Stimulated activated CD4-positive, alpha-beta T cell treated with anti-CD3 and anti-CD28 coated beads, TNF-alpha, amount 100 ng/mL, for 1 hour (primary cell): ENCODE measurements at places on chromosomes 1 and 21.

- no peak for DNase-seq
These were observed 34.2 kb downstream of the OR6Y1 start for GRCh38 chr1:158520021-158520420.

DNA sequence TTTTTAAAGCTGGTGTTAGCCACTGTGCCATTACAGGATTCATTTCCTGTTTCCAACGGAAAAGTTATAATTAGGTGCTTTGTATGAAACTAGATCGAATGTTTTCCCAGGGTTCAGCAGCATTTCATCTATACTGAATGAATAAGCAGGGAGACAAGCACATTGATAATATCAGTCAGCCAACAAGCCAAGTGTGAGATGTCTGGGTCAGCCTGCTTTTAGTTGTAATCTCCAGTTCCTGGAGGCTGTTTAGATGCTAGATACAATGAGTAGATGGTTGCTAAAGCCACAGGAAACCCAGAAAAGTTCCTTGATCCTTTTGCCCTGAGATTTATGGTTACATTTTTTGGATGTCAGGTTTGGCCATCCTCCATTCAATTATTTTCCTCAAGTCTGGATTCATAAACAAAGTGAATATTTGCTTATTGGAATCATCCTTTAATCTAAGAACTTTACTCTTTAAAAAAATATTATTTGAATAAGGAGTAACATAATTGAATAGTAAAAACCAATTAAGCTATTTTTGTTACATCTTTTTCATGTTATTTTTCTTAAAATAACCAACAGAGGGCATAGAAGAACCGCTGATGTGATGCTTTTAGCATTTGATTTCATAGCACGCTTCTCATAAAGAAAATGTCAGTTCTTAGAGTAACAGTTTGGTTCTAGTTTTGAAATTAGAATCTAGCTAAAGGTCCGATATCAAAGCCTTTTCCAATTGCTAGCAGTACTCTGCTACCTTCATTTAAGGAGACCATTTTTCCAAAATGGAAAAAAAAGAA lies 76.6 kb downstream of the HSPA13 start:
- no peak for DNase-seq

GRCh38 chr1:231768416-231768815 lies 141.8 kb downstream of the DISC1 start:
- no peak for DNase-seq

DNA sequence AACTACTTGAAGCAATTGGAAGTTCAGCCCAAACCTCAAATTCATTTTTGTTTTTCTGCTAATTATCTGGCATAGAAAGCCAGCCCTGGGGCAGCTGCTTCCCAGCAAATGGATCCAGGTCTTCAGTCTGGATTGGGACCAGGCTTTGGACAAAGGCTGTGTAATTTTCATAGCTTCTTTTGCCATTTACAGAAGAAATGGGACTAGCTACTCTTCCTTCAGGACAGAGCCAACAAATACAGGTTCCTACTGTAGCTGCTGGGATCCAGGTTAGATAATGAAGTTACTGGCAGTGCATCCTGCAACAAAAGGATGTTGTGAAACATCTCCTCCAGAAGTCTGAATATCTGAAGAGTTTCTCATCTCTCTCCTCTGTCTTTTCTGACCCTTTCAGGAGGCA lies 171.5 kb upstream of the CAMK1G start:
- DNase-seq: no peak

GRCh38 chr1:205009670-205010069 lies 33.3 kb upstream of the CNTN2 start:
- DNase-seq: no peak

DNA sequence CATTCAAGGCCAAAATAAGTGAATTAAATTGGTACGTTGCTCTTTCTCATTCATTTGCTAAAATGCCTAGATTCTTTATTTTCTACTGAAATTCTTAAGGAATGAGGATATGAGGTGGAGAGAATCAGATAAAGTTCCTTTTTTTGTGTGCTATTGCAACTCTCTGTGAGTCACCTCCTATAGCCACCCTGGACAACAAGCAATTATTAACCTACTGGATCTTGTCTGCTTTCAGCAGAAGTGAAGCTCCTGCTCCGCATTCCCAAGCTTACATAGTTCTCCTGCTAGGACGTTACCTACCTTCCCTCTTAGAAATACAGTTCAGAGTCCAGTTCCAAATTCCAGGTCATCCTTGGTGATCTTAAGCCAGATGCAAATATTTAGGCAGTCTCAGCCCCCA lies 4.8 kb upstream of the KCNJ6 start:
- DNase-seq: no peak

GRCh38 chr1:50132347-50132894 lies 23.7 kb downstream of the ELAVL4 start:
- DNase-seq: no peak

- DNase-seq: no peak
These were observed 29.9 kb upstream of the COL6A1 start for GRCh38 chr21:45951676-45952075.

DNA sequence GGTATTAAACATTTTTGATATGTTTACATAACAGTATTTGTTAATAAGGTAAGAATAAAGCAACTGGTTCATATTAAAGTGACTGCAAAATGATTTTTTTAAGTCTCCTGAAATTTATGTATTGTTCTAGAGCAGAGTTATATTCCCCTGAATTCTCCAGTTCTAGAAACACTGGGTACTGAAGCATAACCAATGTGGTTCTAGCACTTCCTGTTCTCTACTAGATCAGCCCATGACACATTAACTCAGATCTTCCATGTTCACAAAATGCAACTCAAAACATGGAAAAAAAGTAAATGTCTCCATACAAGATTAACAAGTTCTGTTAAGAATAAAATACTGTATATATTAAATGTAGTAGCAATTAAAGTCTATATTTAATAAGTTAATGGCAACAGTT lies 3.9 kb downstream of the NEGR1 start:
- DNase-seq: no peak

GRCh38 chr21:34548781-34549376 lies 36.9 kb upstream of the KCNE1 start:
- no peak for DNase-seq

- no peak for DNase-seq
These were observed 590.8 kb upstream of the PRMT6 start for GRCh38 chr1:106465666-106466065.

GRCh38 chr1:19981507-19982312 lies 2.3 kb upstream of the PLA2G2A start:
- DNase-seq: no peak

- DNase-seq: no peak
These were observed 1094.2 kb upstream of the ADGRL2 start for GRCh38 chr1:80706526-80706925.

DNA sequence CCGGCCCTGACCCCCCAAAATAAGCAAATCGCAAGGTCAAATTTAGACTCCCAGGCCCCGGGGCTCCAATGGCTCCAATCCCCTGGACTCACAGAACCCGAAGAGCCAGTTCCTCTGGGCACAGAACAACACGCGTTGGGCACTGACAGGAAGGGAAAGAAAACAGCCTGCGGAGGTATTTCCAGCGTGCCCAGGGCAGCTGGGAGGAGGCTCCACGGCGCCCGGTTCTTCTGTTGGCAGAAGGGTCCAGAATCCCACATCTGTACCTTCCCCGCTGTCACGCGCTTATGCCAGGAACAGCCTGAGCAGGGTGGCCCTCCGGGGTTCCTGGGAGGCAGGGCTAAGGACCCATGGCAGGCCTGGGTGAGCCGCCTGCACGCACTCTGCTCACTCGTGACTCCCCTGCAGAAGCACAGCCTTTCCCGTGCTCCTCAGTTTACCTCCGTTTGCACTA lies 85.5 kb downstream of the RIPK4 start:
- DNase-seq: no peak

DNA sequence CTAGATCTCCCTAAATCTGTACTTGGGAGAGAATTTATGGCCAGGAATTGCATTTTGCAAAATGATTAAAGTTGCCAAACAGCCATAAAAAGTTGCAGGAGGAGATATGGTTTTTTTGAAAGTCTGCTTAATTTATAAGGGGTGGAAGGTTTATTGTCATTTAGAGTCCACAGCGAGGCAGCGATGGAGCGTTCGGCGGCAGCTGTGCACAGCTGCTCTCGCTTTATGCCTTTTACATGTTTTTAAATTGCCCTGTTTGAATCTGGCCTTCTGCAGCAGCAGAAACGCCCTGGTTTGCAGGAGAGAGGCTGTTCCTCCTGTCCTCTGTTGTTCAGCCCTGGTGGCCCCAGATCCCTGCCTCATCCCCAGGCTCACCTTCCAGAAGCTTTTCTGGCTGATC lies 144.9 kb upstream of the POU3F1 start:
- no peak for DNase-seq

GRCh38 chr1:6774381-6774780 lies 10.9 kb upstream of the CAMTA1 start:
- DNase-seq: no peak

DNA sequence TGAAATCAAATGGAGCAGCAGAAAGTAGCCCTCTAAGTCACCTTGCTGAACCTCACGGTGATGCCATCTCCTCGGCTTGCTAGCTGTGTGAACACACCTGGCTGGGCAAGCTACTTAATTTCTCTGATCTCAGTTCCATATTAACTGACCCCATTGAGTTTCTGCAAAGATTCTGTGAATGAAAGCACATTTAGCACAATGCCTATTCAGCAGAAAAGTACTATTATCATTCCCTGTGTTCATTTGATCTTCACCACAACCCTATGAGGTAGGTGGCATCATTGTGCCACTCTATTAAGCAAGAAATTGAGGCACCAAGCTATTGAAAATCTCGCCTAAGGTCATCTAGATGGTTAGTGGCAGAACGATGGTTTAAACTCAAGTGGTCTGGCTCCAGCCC lies 130.1 kb upstream of the HOOK1 start:
- DNase-seq: no peak

GRCh38 chr1:115767403-115767802 lies 1.1 kb downstream of the CASQ2 start:
- no peak for DNase-seq

- no peak for DNase-seq
These were observed 379.8 kb downstream of the SIPA1L2 start for GRCh38 chr1:232249861-232250777.

DNA sequence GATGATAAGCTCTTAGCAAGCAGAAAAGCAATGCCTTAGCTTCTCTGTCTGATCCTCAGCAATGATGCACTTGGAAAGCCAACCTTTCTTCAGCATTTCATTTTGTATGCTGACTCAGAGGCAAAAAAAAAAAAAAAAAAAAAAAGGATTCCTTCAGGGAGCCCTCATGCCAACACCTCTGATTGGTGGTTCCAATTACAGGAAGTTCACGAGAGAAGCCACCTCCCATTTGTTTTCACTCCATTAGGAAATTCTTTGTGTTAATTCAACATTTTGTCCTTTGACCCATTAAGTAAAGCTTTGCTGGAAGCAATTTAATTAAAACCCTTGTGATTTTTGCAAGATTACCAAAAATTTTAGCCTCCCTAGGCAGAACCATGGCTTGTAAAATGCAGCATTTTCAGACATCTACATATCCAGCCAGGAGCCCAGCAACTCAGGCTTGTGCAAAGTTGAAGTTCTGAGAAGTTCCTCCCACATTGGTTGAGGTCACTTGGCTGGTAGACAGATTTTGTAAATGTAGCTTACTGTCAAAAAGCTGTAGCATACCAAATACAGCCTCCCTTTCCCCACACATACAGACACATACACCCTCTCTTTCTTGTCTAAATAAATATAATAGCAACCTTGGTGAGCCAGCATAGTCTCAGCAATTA lies 27.1 kb upstream of the VTCN1 start:
- DNase-seq: no peak

- no peak for DNase-seq
These were observed 84.8 kb downstream of the KCND3 start for GRCh38 chr1:111904478-111905218.

- DNase-seq: no peak
These were observed 43.8 kb downstream of the FGGY start for GRCh38 chr1:59340411-59341307.

GRCh38 chr1:236067854-236068454 lies 3.1 kb upstream of the NID1 start:
- no peak for DNase-seq

DNA sequence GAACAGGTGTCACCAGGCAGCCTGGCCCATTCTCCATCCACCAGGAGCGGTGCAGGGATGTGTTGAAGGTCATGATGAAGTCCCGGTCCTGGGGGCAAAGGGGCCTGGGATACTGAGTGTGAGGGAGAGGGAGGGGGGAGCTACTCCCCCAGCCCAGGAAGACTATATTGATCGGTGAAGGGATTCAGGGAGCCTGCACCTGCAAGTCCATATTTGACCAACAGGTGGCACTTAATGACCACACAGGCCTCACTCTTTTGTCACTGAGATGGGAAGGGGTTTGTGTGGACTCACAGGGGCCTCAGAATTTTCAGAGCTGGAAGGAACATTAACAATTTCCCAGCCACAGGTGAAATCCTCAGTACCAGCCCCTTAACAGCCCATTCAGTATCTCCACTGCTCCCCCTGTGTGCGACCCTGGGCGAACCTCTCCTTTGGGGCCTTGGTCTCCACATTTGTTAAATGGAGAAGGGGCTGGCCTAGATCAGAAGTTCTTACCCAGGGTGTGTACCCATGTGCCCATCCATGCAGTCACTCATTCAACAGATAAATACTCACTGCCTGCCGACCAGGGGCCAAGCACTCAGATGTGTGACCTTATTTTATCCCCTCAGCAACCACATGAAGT lies 55.6 kb downstream of the NKAIN1 start:
- no peak for DNase-seq

GRCh38 chr1:206723462-206723804 lies 38.7 kb downstream of the MAPKAPK2 start:
- DNase-seq: no peak
